Stimulated activated effector memory CD8-positive, alpha-beta T cell treated with anti-CD3 and anti-CD28 coated beads, Interleukin-12 subunit alpha, Interleukin-12 subunit beta, amount 100 ng/mL, for 72 hours (primary cell): ENCODE measurements at places on chromosomes 16 and 17.

DNA sequence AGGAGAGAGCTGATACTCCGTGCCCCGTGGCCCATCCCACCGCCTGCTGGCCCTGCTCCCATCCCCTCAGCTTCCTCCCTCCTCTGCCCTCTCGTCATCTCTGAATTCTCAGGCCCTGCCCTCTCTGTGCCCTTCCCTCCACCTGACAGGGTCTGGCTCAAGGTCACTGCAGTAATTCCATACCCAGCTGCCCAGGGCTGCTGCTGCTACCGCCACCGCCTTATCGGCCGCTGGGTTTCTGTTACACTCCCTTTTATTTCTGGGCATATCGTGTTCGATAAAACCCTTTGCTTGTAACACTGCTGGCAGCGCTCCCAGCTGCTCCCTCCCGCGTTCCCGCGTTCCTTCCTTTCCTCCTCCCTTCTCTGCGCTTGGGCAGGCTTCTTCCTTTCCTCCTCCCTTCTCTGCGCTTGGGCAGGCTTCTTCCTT, 1.2 kb downstream of the EPN3 start:
- DNase-seq = no peak

DNA sequence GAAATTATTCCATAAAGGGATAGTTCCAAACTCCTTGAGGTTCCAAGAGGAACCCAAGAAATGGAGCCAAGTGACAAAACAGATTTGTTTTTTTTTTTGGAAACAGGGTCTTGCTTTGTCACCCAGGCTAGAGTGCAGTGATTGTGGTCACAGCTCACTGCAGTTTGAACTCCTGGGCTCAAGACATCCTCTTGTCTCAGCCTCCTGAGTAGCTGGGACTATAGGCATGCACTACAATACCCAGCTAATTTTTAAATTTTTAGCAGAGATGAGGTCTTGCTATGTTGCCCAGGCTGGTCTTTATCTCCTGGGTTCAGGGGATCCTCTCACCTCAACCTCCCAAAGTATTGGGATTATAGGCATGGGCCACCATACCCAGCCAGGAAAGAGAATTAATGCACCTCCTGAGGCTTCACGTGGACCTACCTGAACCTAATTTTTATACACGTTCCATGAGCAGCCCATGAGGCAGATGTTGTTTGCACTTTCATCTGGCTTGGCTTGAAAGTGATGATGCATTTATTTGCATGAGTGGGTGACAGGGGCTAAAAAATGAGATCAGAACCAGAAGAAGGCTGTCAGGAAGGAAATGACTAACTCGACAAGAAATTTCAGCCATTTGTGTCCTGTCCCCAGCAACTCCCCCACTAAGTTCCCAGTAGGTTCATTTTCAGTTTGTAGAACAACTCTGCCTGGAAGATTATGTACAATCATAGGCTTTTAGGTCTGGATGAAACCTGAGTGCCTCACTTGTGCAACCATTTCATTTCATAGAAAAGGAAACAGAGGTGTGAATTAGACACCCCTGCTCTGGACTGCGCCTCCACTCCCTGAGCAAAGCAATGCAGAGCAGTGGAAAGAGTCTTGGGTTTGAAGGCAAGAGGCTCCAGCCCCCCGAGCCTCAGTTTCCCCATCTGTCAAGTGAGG, 10.3 kb upstream of the IRF8 start:
- no peak for DNase-seq

DNA sequence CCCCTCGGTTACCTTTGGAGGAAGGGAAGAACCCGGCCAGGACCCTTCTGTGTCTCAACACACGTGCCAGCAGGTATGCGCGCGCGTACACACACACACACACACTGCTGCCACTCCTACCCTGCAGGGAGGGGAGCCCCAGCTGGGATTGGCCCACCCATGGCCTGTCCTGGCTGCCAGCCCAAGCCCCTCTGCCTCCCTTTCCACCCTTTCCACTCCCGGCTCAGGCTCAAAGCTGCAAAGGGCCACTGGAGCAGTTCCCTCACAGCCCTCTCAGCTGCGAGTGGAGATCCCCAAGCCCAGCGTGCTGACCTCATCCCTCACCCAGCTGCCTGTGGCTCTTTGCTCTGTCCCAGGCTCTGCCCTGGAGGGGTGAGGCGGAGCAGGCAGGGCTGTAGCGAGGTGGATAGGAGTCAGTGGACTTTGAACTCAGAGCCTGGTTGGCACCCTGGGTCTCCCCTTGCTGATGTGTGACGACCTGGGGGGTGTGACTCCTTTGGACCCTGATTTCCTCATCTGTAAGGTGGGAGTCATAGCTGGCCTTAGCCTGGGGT, 14.5 kb downstream of the KIF19 start:
- no peak for DNase-seq

GRCh38 chr16:76835339-76835738, 355.7 kb upstream of the MON1B start:
- no peak for DNase-seq

DNA sequence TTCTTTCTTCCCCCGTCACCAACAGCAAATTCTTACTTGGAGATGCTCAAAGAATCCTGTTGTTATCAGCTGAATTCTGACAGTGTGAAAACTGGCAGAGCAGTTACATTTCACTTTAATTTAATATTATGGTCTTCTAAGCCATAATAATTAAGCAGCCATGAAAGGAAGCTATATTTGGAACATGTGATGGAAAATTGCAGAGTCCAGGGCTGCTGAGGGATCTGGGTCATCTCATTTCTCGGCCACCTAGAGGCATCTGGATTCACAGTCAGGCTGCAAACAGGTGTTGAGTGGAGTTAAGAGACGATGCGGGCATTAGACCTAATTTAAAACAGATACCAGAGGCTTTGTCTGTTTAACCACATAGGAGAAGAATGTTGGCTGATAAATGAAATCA, 38.4 kb downstream of the CHD9NB start:
- no peak for DNase-seq

GRCh38 chr16:10081201-10081940, 100.9 kb downstream of the GRIN2A start:
- DNase-seq = no peak

- no peak for DNase-seq
These were observed 415.0 kb upstream of the XYLT1 start for GRCh38 chr16:17885659-17886207.

GRCh38 chr17:57342963-57343589, 86.8 kb downstream of the MSI2 start:
- no peak for DNase-seq

- DNase-seq = no peak
These were observed 69.5 kb downstream of the JPH3 start for GRCh38 chr16:87671715-87672270.

GRCh38 chr17:49571764-49572163, 3.9 kb upstream of the NXPH3 start:
- DNase-seq = no peak

DNA sequence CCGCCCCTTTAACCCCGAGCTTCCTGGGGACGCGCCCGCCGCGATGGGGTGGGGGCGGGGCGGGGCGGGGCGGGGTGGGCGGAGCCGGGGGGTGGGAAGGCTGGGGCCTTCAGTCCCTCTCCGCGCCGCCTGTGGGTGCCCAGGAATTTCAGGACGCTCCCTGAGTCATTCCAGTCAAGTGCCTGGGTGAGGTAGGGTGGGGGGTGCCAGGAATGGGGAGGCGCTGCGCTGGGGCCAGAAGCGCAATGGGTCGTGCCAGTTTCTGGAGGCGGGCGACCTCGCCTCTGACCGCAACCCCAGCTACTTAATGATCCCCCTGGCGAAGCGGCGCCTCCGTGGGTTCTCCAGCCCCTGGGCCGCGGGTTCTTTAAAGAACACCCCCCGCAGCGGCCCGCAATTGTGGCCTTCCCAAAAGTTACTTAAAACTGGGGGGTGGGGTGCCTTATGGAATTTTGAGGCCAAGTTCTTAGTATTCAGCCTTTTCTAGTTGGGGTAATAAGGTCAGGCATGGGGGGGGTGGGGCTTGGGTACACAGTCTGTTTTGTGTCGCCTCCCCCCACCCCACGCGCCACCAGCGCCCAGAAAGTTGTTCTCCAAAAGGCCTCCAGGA, 826 bp upstream of the GSE1 start:
- no peak for DNase-seq

- no peak for DNase-seq
These were observed 139.6 kb upstream of the FAM20A start for GRCh38 chr17:68740555-68741447.
